ENCODE measurements at places on chromosomes 4 and X.

GRCh38 chrX:79089896-79090584 is 54.4 kb upstream of the GPR174 start:
- DNase-seq = no peak

DNA sequence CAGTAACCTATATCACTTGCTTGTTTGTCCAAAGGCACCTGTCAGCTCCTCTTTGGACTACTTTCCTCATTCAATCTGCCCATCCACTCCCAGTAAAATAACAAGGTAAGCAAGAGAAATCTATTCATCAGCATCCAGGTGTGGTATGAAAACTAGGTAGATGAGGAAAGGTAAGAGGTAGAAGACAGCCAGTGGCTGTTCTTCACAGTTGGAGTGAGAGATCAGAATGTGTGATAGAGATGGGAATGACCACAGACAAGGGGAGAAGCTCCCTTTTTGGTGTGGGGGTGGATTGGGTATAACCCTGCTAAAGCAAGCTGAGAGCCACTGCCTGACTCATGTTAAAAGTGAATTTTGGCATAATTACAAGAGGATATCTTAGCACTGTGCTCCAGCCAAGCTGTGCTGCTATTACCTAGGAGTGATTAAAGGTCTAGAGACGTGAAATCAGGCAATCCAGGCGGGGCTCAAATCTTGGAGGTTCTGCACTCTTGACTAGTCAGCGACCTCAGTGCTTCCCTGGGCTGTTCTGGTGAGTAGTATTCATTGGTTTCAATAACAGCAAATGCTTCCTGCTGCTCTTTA is 28.1 kb upstream of the RASL11B start:
- DNase-seq = no peak

GRCh38 chrX:138026211-138026610 is 460.3 kb downstream of the ZIC3 start:
- DNase-seq = no peak

GRCh38 chr4:154014407-154015321 is 225.8 kb upstream of the SFRP2 start:
- no peak for DNase-seq

GRCh38 chrX:120331116-120331515 is 19.9 kb upstream of the TMEM255A start:
- DNase-seq = no peak

- DNase-seq = no peak
Measured at GRCh38 chr4:24117975-24118374, 228.1 kb upstream of the PPARGC1A start.
